ENCODE measurements at places on chromosomes 16 and 17.

- DNase-seq, result no peak
Measured at GRCh38 chr16:104355-104754, 26.3 kb downstream of the MPG start.

DNA sequence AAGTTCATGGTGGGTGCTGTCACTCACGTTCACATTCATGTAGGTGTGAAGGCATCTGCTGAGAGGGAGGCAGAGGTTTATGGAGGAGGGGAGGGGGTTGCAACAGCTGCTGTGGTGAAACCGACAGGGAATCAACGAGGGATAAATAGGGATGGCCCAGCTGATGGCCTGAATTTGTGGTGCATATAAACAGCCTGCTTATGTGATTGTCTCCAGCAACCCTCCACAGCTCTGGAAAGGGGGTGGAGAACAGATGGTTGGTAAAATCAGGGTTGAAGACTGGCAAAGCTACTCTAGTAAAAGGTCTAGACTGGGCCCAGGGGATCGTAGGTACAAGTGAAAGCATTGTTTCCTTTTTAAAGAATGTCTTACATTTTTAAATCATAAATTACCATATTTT lies 53.7 kb downstream of the IQCK start:
- DNase-seq, result peak; percentile 78

- DNase-seq, result no peak
Measured at GRCh38 chr16:86063760-86064405, 164.9 kb downstream of the IRF8 start.

DNA sequence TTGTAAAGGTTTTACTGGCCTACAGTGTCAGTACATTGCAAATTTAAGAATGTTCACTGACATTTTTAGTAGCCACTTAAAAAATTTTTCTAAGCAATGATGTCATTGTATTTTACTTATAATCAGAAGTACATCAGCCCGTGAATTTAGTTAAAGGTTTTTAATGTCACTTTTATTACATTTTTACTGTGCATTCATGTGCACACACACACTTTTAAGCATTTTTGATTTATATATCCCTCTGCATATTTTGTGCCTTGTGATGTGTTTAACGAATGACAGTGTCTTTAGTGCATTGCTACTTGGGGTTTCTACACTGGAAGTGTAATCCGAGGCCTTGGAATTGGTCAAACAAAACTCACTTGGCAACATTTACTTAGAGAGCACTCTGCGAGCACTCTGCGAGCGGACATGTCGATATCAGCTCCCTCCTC lies 190.4 kb downstream of the WWOX start:
- DNase-seq, result no peak

- DNase-seq, result no peak
Measured at GRCh38 chr17:7293159-7293558, 1.3 kb downstream of the YBX2 start.

DNA sequence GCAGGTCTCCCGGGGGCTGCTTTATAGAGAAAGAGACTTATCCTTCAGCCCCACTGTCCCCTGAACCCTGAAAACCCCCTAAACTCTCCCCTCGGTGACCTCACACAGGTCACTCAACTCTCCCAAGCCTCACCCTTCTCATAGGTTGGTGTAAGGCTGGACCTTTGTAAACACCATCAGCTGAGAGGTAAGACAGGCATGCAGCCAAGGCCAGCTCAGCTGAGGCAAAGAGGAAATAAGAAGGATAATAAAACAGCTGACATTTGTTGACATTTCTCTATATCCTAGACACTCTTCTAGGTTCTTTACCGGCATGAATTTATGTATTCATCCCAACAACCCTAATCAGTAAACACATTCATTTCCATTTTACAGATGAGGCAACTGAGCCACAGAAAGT lies 134.3 kb downstream of the CCT6B start:
- no peak for DNase-seq

GRCh38 chr17:29042679-29043538 lies at the start of gene PIPOX:
TSS of gene PIPOX (plus strand) at chr17:29043141. CDS start at chr17:29043226, 85 bp downstream.
- peak; percentile 81 for DNase-seq

GRCh38 chr17:62797959-62798358 lies 10.2 kb downstream of the MARCHF10 start:
- DNase-seq, result no peak

GRCh38 chr16:10744370-10745030 lies 858 bp downstream of the NUBP1 start:
- no peak for DNase-seq

- no peak for DNase-seq
Measured at GRCh38 chr16:28879261-28879840, 1.1 kb downstream of the ATP2A1 start.

- peak; percentile 50 for DNase-seq
Measured at GRCh38 chr16:48366165-48367093, 18.8 kb downstream of the SIAH1 start.

DNA sequence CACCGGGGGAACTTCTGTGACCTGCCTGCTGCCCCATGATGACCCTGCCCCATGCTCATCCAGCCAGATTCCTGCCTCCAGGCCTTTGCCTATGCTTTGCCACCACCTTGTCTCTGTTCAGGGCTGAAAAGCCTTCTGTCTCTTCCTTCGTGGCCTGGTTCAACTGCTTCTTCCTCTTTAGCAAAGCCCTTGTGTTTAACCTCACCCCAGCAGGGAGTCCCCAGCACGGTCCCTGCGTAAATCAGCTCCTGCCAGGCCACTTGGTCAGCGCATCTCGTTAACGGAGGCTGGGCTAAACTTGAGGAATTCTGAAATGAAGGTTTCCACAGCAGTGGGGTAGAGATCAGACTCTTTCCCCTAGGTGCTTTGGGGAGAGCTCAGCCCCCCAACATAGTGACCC lies 16.1 kb upstream of the KCNJ12 start:
- no peak for DNase-seq

GRCh38 chr16:23148166-23148512 lies 1.1 kb downstream of the USP31 start:
- DNase-seq, result no peak

DNA sequence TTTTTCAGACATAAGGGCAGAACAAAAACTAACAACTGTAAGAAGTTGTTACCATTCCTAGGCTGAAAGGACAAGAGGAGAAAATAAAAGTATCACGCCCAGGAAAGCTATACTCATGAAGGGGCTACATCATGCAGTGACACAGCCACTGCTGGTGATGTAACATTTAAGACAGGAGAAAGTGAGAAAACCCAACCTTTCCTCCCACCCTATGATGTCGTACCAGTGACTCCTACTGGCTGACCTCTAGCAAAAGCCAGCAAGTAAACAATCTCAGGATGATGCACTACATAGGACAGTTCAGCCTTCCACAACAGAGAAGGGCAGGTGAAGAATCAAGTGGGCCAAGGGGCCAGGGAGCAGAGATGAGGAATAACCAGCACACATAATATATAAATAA lies 14.0 kb upstream of the OR1E2 start:
- peak; percentile 24 for DNase-seq

GRCh38 chr17:29645515-29646051 lies 22.9 kb upstream of the CORO6 start:
- no peak for DNase-seq

- DNase-seq, result no peak
Measured at GRCh38 chr17:72123530-72124437, 3.0 kb downstream of the SOX9 start.

All from D341Med (cell line).